ENCODE measurements at places on chromosomes 5 and 9. TPM values are rescaled to one million over a fixed set of nuclear protein-coding genes. Genes with fewer than 3 reads are reported as not detected.

DNA sequence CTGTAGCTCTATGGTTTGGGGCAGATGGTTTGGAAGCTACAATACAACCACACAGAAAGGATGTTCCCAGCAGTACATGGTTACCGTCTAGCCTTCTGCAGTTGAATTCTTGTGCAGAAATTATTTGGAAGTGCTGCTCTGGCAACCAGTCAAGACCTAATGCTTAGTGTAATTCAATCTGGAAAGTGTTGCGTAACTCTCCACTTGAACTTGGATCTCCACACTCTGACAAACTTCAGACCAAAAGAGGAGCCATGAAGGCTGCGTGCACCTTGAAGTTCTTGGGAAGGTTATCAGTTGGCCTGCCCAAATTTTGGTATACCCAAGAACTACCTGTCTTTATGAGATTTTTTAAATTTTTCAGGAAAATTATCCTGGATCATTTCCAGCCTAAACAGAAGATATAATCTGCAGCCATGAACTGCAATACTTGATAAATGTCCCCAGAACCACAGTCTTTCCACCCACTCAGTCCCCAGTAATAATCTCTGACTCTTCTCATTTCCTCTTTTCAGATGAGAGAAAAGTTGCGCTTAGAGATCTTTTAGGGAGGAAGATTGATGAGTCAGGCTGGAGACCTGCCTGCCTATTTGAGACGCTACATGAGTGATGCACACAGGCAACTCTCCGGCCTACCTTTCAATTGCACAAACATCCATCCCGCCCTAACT, 159.9 kb downstream of the FANCC start:
- DNase-seq: no peak

DNA sequence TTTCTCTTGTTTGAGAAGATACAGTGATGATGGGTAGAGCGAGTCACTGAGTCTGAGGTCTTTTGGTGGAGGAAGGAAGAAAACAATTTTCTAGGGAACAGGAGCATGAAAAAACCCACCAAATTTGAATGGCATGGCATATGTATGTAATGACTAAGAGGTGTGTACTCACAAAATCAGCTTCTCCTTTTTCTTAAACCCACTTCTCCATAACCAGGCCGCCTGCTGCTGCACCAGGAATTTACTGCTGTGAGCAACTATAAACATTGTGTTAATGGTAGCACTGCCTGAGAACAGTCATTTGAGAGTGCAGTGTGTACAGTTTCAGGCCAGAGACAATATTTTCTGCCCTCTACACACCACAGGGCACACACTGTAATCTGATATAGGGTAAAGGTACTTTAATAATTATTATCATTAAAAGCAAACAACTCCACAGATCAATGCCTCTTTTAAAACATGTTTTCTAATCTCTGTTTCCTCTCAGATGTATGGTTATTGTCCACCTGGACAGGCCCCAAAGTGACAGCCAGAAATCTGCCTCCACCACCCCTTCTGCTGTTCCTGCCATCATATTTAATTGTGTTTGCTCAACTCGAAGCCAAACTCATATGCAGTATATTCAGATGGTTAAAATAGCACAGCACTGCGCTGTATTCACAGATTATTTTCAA, 241.6 kb downstream of the KIAA0825 start:
- DNase-seq: no peak

GRCh38 chr9:121230256-121230655, 28.6 kb upstream of the RAB14 start:
- DNase-seq: no peak

DNA sequence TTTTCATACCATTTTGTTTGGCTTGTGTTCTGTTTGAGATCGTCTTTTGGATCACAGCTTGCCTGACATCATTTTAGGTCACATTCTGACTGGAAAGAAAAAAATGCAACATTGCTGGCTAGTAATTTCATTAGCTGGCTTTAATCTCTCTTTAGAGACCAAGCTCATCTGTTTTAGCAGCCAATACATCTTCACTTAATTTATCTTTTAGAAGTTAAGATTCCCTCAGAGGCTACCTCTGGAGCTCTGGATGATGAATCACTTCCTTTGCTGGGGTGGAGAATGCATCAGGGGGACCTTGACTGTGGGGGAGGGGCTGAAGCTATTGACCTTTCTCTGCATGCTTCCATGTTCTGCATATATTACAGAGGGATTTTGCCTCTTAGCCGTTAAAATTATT, 181.5 kb upstream of the OTULINL start:
- DNase-seq: no peak

GRCh38 chr5:24703934-24704333, 59.2 kb upstream of the CDH10 start:
- DNase-seq: no peak

DNA sequence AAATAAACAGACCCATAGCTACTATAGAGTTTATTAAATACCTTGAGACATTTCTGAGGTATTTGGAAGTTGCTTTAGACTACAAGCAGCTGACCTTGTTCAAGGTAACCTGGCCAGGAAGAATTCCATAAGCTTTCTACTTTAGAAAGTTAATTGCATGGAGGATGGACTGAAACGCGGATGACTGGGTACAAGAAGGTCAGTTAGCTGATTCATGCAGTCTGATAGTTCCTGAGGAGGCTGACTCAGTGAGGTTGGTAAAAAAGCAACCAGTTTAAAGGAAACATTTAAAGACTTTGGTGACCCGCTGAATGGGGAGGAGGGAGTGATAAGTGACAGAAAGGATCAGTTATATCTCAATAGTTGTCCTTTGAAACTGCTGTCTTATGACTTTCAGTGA, 670.1 kb upstream of the CDH9 start:
- DNase-seq: no peak

GRCh38 chr9:126474786-126475485, 138.8 kb upstream of the LMX1B start:
- DNase-seq: no peak

- DNase-seq: no peak
These were observed 14.3 kb downstream of the GEMIN5 start for GRCh38 chr5:154923441-154924430.

GRCh38 chr5:166517976-166518375, 1773.5 kb upstream of the WWC1 start:
- DNase-seq: no peak

The TAF11L5 gene
- not detected for total RNA-seq

GRCh38 chr5:644509-644908, 32.4 kb downstream of the CEP72 start:
- DNase-seq: no peak

GRCh38 chr9:134355561-134356279, 29.5 kb downstream of the RXRA start:
- DNase-seq: no peak

GRCh38 chr5:123350742-123351141, 72.5 kb downstream of the CEP120 start:
- DNase-seq: no peak

GRCh38 chr9:87793292-87793691, 67.4 kb downstream of the CTSL start:
- no peak for DNase-seq

- DNase-seq: no peak
These were observed 205.3 kb upstream of the PANK3 start for GRCh38 chr5:168784454-168784853.

- no peak for DNase-seq
These were observed 12.1 kb downstream of the ZFAND5 start for GRCh38 chr9:72352911-72353388.

GRCh38 chr9:73173557-73174329, 22.1 kb downstream of the ANXA1 start:
- DNase-seq: no peak

- no peak for DNase-seq
These were observed 19.9 kb downstream of the IFNW1 start for GRCh38 chr9:21121595-21122251.

The OR1L4 gene
- not detected for total RNA-seq

The UGT3A1 gene
- total RNA-seq: not detected

The GRM6 gene
- not detected for total RNA-seq

The FRRS1L gene
- 2.2 TPM for total RNA-seq

All from left ventricle myocardium superior (tissue), 1 donor.